ENCODE measurements at places on chromosomes 1 and 21.

GRCh38 chr1:187477103-187477502 lies 648.4 kb downstream of the PLA2G4A start:
- DNase-seq = no peak

GRCh38 chr1:209652873-209653401 lies 712 bp upstream of the LAMB3 start:
- no peak for DNase-seq

DNA sequence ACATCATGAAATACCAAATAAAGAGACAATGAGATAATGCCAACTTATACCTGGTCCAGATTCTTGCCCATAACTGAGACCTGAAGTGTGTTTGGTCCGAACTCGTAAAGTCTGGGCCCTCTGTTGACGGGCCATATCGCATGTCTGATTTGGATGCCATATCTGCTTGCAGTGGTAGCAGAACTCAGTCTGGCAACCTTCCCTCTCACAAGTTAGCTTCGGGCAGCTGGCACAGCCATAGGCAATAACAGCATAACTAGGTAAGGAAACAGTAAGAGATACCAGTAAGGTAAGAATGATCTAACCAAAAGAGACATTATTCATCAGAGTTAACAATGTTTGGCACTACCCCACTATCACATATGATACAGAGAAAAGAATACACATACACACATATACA lies 15.1 kb downstream of the RNF19B start:
- DNase-seq = no peak

DNA sequence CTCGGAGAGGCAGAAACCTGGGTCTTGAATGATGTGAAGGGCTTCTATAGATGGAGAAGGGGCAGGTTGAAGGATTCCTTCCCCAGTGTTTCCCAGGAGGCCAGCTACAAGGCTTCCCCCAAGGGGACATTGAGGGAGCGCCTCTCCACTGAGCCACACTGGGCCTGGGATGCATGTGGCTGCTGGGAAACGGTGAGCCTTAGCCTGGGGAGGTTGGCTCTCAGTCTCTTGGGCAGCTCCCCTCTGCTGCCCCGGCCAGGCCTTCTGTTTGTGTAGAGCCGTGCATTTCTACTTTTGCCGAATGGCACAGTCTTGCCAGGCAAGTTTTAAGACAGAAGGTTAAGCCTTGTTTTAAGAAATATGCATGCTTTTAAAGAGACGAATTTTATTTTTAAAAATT lies 254.4 kb upstream of the POU3F1 start:
- DNase-seq = no peak

- DNase-seq = no peak
Observed at GRCh38 chr1:84271441-84272151, 29.9 kb upstream of the SAMD13 start.

DNA sequence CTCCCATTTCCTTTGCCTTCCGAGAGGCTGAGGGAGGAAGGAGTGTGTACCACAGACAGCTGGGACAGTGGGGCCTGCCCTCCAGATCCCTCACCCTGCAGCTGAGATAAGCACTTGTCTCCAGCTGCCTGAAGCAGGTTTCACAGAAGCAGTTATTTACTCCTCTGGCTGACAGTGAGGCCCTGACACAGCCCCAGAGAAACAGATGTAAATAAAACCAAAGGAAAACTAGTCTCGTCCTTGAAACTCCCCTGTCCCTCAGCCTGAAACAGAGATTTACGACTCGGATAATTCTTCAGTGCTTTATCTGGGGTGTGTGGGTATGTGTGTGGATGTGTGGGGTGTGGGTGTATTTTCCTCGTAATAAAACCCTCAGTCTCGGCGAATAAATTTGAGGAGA lies 181.1 kb downstream of the IGSF21 start:
- DNase-seq = no peak

- DNase-seq = no peak
Observed at GRCh38 chr1:185663771-185664296, 70.4 kb upstream of the HMCN1 start.

DNA sequence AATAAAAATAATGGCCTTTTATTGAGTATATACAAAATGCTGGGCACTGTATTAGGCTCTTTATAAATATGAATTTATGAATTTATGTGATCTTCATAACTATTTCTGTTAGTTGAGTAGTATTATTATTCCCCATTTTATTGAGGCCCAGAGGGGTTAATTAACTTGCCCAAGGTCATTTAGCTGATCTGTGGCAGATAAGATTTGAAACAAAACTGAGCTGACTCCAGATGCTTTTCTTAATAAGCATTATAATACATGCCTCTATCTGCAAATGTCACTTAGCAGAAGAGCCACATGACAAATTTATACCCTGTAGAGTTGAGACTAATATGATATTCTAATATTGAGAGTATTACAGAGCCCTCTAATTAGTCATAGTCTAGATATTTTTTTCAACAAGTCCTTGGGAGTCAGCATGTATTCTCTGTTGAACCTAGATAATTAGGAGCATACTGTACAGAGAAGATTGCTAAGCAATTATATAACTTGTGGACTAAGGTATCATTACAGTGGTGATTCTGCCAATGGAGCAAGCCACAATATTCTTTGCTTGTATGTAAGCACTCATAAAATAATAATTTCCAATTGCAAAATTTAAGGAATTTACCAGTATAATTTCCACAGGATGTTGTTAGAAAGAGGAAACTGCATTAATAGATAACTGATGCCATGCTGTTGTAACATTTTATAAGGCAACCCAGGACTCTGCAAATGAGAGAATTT lies 112.0 kb downstream of the LRRC40 start:
- DNase-seq = no peak

- no peak for DNase-seq
Observed at GRCh38 chr1:33876970-33877650, 13.2 kb downstream of the HMGB4 start.

DNA sequence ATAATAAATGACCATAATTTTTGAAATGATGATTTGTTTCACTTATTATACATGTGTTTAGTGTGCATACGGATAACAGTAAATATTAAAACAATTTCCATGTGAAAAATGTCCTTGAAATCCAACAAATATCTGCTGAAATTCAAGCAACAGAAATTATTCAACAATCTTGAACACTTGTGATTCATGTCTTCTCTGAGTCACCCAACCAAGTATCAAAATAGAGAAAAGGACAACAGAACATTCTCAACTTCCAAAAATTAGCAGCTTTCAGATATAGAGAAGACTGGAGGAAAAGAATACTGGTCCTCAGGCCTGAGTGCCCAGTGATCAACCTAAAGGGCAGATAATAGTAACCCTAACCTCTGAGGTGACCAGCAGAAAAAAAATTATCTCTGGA lies 90.8 kb downstream of the VAV3 start:
- no peak for DNase-seq

DNA sequence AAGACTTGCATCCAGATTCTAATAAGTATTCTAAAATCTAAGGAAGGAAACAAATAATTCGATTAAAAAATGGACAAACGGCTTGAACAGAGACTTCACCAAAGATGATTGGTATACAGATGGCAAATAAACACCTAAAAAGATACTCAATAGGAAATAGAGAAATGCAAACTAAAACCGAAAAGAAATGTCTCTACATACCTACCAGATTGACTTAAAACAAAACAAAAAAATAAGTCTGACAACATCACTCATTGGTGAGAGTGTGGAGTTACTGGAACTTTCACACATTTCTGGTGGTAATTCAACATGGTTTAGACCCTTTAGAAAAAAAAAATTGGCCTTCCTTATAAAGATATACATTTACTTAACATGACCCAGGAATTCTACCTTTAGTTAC lies 869.8 kb downstream of the TTLL7 start:
- DNase-seq = no peak

DNA sequence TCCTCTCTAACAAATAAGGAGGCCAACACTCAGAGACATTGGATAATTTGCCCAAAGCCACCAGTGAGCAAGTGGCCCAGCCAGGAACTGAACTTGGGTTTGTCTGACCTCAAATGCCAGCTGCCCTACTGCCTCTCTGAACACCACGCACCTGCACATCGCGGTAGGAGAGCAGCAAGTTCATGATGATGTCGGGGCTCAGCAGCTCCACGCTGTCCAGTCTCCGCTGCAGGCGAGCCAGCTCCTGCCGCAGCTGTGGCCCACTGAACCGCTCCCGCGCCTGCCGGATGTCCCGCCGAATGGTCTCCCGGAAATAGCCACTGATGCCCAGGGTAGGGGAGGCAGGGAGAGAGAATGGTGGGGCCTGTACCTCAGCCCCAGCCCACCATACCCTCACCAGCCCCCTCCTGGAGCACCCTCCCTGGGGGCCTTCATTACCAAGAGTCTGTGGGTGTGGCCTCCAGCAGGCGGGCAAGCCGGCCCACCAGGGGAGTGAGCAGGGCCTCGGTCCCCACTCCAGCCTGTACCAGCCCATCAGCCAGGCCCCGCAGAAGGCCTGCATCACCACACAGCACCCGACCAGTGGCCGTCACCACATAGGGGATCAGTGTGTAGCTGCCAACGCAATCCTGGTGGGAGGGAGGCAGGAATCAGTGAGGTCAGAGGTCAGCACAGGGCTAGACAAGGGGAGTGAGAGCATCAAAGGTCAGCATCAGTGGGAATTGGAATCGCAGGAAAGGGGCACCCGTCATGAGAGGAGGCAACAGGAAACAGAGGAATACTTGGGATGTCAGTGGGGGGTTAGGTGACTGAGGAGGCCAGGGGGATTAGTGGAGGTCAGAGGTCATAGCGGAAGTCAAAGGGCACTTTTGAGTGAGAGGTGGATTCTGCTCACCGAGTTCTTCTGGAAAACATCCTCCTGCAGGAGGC lies 2.7 kb downstream of the MAP3K6 start:
- DNase-seq = no peak

DNA sequence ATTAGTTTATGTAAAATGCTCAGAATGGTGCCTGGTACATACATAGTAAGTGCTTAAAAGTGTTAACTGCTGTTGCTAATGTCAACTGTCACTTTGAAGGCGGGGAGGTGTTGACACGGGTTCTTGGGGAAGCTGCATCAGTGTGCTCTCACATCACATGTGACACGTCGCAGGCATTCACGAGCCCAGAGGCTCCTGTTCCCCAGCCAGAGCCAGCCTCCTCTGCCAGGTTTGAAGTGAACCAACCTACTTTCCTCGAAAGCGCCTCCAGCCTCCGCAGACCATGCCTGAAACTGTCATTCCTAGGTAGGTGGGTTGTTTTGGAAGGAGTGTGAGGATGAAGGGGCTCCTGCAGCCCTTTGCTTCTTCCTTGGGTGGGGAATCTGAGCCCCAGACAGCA lies 13.8 kb downstream of the GALNT2 start:
- no peak for DNase-seq

GRCh38 chr1:14367451-14367850 lies 231.0 kb upstream of the KAZN start:
- no peak for DNase-seq

GRCh38 chr1:151043163-151043562 lies 4.4 kb upstream of the C1orf56 start:
- no peak for DNase-seq

GRCh38 chr1:110426854-110427253 lies 19.4 kb upstream of the LAMTOR5 start:
- no peak for DNase-seq

- no peak for DNase-seq
Observed at GRCh38 chr1:43270421-43271095, 775 bp downstream of the TMEM125 start.

GRCh38 chr1:63321785-63322113 lies 618 bp upstream of the FOXD3 start:
- DNase-seq = no peak

DNA sequence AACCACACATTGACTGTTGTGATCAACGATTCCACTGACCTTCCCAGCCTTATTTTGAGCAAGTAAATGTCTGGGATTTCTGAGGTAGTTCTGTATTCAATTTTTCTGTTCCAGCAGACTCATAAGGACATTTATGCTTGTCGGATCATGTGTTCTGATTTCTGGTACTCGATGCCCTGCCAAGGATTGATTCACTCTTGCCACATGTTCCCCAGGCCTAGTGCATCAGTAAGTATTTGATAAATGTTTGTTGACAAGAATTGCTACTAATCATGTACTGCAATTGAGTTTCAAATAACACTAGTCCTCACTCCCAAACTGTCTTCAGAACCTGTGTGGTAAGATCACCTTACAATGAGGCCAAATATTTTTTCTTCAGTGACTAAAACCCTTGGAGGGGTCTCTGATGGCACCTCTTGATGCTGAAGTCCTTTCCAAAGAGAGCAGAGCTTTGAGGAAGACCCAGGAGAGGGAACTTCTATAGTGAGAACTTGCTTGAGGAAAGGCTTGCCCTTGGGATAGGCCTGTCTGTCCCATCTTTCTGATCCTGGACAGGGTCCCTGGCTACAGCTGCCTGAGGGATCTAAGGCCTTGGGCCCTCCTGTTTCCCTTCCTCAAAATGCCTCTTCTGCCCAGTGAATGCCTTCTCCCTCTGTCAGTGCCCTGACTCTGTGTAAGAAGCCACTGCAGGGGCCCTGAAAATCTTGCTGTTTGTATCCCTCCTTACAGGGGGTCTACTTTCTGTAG lies 115.8 kb upstream of the FAM78B start:
- DNase-seq = no peak

DNA sequence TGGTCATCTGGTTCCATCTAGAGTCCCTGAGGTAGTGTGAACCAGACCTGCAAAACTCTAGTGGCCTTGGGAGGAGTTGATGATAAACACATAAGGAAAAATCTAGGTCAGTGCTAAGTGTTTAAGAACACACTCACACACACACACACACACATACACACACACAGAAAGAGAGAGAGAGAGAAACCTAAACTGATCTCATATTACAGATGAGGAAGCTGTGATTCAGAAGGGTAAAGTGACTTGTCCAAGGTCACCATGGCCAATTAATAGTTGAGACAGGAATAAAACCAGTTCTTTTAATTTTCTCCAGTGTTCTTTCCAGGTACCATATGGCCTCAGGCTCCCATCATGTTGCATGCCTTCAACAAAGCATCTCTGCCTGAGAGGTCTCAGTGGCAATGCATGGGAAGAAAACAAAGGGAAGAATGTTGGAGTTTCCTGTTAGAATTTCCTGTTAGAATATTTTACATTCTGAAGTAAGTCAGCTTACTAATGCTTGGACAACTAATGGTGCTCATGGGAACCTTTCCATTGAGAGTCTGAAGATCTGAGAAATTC lies 77.3 kb upstream of the TSPAN2 start:
- DNase-seq = no peak

All from bone marrow (tissue), 2 donors.